Hematopoietic multipotent progenitor cell treated with erythropoietin and hydrocortisone succinate and interleukin-3 and kit ligand, for 6 days (in vitro differentiated cells): ENCODE measurements at places on chromosomes 7 and 10.

- no peak for DNase-seq
Measured at GRCh38 chr7:130397758-130398073, 17.4 kb downstream of the CPA1 start.

- peak; percentile 56 for DNase-seq
Measured at GRCh38 chr10:104332243-104333031, 5.8 kb downstream of the ITPRIP start.

DNA sequence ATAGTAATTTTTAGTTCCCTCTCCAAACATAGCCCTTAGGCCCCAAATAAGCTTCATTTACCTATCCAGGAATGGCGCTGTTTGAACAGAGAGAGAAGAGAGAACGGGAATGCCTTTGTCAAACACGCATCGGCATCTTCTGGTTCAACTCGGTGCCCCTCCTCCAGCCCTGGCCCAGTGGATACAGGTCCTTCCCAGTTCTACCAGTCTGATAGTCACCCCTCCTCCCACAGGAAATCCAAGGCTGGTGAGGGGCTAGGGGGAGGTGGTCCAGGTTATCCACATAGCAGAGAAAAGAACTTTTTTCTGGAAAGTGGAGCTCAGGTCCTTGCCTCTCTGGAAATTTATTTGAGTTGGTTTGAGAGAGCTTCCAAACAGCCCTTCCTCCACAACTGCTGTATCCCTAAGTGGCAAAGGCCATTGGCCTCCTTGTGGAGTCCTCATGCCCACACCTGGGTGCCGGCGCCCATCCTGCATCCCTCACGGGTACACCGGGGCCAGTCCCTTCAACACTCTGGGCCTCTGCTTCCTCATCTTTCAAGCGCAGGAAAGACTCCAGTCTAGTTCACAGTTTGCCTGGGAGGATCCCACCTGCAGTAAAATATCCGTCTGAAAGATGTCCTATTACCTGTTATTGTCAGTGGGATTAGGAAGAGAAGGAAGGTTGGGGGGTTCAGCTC lies 287.4 kb downstream of the CELF2 start:
- no peak for DNase-seq

GRCh38 chr7:155862123-155862892 lies 50.0 kb upstream of the SHH start:
- no peak for DNase-seq

DNA sequence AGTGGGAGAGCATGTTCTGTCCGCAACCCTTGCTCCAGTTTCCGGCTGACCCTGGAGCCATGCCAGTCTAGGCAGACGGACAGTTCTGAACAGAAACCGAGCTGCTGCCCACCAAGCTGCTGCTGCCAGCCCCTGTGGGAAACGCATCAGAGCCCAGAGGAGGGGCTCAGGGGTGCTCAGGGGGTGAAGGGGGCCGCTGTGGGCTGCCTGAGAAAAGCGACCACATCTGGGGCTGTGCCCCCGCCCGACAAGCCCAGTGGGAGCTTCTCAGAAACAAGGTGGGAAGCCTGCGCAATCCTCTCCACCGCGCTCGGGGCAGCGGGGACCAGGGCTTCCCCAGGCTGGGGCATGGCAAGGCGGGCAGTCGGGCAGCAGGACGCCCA lies 38.8 kb upstream of the CFAP46 start:
- no peak for DNase-seq

GRCh38 chr7:74262639-74263398 lies 8.6 kb upstream of the RFC2 start:
- DNase-seq: no peak

DNA sequence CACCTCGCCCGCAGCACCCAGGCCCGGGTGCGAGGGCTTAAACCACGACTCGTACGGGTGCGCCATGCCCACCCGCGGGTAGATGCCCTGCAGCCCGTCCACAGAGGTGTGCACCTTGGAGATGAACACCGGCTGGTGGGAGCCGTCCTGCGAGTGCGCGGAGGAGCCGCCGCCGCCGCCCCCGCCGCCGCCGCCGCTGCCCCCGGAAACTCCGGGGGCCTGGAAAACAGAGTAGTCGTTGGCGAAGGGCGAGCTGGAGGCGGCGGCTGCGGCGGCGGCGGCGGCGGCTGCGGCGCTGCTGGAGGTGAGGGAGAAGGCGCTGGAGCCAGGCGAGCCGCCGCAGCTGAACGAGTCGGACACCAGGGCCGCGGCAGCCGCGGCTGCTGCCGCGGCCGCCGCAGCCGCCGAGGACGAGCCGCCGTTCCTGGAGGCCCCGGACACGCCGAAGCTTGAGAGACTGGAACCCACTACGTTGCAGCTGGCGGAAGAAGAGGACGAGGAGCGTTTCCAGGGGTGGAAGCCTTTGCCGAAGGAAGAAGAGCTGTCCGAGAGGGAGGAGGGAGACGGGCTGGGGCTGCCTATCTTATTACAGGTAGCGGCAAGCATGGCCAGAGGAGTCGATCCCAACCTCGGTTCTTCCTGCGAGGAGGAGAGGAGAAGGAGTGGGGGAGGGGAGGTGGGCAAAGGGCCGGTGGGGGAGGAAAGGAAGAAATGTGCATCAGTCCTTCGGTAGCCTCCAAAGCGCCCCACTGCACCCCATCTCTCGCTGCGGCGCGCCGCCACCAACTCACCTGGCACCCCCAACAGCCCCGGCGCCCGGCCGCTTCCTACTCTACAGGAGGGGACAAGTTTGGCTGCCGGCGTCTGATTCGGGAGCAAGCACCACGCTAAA lies 1.3 kb downstream of the SP8 start:
- no peak for DNase-seq

GRCh38 chr10:110892602-110893288 lies 21.0 kb downstream of the PDCD4 start:
- no peak for DNase-seq

DNA sequence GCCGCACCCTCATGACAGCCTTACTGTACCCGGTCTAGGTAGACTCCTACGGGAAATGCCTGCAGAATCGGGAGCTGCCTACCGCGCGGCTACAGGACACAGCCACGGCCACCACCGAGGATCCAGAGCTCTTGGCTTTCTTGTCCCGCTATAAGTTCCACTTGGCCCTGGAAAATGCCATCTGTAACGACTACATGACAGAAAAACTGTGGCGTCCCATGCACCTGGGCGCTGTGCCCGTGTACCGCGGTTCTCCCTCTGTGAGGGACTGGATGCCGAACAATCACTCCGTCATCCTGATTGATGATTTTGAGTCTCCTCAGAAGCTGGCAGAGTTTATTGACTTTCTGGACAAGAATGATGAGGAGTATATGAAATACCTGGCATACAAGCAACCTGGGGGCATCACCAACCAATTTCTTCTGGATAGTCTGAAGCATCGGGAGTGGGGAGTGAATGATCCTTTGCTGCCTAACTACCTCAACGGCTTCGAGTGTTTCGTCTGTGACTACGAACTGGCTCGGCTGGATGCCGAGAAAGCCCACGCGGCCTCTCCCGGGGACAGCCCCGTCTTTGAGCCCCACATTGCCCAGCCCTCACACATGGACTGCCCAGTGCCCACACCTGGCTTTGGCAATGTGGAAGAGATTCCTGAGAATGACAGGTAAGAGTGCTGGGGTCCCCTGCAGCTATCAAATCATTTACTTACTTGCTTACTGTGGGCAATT lies 8.5 kb upstream of the CHCHD1 start:
- no peak for DNase-seq

GRCh38 chr7:92448205-92448747 lies 994 bp downstream of the GATAD1 start:
- DNase-seq: peak; percentile 86

DNA sequence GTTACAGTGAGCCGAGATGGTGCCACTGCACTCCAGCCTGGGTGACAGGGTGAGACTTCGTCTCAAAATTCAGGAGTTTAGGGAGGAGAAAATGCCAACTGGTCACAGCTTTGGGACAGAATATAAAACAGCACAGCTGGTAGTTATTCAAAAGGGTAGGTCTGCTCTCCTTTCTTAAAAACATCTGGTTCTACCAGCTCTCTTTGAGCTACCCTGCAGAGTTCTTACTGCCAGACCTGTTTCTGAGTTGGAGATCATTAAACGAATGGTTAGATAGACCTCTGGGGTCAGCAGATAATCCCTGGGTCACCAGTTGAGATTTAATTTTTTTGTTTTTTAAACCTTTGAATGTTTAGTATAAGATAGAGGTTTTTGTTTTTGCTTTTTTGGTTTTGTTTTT lies 52.6 kb downstream of the MCU start:
- no peak for DNase-seq

GRCh38 chr7:140242057-140243031 lies 65.6 kb upstream of the KDM7A start:
- DNase-seq: peak; percentile 89

DNA sequence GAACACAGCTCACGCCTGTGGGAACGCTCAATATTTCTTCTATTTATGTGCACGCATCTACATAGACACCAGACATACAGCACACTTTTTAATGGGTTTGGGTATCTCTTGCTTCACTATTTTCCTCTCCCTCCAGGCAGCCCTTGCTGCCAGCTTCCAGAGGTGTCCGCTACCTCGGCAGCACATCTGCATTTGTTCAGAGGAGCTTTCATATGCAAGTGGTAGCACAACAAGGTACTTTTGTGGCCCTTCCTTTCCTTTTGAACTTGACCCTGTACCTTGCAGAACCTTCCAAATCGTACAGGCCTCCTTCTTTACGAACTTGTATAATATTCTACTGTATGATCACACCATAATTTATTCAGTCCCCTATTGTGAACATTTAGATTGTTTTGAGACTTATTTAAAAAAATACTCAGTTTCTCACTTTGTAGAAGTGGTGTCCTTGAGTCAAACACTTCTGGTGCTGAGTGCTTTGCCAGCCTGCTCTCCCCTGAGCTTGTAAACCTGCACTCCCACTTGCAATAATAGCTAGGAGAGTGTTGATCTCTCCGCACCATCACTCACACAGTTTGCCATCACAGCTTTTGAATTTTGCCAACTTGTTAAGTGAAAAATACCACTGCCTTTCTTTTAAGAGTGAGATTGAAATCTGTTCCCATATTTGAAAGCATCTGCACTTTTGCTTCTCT lies 106.0 kb upstream of the ZNF32 start:
- no peak for DNase-seq

GRCh38 chr10:50421026-50421719 lies 169.9 kb upstream of the ASAH2 start:
- peak; percentile 84 for DNase-seq

DNA sequence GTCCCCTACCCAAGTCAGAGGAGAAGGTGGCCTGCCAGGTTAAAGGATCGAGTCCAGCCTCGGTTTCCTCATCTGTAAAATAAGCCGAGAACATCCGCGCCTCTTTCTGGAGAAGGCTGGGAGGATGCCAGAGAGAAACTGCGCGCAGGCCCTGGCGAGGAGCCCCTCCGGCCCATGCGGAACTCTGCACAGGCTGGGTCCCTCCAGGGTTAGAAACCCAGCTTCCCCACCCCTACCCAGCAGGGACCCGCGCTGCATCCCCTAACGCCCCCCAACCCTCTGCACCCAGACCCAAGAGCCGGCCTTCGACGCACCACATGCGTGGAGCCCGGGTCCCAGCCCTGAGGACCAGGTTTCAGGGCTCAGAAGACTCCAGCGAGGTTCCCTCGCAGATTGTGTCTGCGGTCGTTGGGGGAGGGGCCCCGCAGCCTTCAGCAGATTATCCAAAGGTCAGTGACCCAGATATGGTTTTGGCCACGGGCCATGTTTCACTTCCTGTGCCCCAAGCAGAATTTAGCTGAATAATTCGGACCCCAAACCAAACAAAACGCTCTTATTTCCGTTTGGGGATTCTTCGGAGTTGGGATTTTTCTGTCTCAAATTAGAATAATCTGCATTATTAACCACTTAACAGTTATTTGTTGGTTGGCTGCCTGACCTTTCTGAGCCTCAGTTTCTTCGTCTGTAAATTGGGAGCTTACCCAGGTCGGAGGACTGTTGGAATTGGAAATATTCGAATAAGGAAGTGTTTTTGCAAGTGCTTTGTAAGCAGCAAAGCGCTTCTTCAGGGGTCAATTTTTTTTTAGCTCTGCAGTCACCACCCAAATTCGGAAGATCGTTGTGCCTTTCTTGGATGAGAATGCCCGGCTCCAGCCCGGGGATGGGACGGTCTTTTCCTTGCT lies 167.7 kb downstream of the UBE2H start:
- DNase-seq: peak; percentile 58

- peak; percentile 40 for DNase-seq
Measured at GRCh38 chr7:150954201-150954985, 23.7 kb downstream of the KCNH2 start.

GRCh38 chr7:66296557-66296956 lies 91.4 kb downstream of the TPST1 start:
- no peak for DNase-seq

DNA sequence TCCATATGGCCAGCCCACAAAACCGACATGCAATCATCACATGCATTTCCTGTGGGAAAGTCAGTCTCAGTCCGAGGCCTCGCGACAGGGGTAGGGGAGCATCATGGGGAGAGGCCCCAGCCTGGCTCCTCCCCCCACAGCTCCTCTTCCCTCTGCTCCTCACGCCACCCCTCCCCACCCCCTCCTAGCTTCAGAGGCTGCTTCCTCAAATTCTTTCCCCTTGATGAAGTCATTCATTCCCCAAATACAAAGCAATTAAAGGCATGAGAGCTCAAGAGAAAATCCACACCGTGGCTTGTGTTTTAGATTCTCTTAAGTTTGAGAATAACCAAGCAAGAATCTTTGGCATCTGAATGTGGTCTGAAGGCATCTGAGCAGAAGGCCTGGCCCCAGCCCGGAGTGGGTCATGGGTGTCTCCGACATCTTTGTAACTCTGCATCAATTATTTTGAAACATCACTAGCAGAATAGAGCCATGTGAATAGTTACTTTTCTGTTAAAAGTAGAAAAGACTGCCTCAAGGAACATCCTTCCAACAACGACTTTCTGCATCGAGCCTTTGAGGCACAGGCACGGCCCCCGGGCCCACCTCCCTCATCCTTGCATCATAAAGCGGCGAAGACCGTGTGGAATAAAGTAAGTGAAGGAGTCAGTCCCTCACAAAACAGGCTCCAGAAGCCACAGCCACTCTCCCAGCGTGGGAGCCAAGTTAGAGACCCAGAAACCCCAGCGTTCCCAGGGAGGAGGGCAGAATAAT lies 90.9 kb downstream of the DIP2C start:
- DNase-seq: no peak

DNA sequence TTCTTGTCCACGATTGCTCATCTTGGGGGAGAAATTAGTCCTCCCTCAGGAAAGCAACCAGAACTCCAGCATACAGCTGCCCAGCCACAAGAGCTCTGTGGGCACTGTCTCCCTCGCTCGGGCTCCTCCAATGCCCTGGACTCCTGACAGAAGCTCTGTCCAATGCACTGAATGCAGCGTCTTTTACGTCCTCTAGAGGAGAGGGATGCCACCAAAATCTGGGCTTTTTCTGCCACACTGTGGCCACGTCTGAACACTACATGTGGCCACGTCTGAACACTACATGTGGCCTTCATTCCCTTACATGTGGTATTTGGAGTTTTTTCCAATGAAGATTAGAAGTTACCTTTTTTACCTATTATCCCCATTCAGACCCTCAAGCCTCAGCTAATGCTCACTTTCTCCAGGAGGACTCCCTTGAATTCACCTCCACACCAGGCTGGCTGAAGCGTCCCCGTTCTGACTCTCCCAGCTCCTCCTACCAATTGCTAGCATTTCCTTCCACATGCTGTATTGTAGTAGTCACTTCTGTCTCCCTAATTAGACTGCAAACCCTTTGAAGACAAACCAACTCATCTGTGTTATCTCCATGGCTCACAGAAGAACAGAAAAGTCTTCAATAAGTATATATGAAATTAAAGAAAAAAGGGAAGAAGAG lies 134.3 kb upstream of the PDE1C start:
- peak; percentile 65 for DNase-seq

GRCh38 chr10:131260031-131260430 lies 51.5 kb downstream of the TCERG1L start:
- no peak for DNase-seq
